CD4-positive, alpha-beta T cell treated with Interleukin-6 at 100 ng/mL for 8 hours (primary cell): ENCODE measurements at places on chromosomes 16 and 17.

DNA sequence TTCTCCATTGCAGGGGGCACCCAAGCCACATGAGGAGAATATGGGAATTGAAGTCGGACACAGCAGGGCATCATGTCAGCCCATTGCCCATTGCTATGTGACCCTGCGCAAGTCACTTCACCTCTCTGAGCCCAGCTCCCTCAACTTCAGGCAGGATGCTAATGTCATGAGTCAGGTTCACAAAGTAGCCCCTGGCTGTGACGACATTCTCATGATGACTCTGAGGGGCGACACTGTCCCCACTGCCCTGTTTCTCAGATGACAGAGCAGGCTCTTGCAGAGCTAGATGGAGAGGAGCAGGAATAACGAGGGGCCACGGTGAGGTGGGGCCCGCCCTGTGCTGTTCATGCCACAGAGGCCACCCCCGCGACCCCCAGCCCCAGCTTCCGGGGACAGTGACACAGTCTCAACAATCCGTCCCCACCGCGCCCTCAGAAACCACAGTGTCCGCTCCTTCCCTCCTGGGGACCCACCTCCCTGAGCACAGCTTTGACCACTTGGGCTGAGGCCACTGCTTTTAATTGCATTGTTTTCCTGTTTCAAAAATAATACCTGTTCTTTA lies 13.2 kb upstream of the ZNF469 start:
- DNase-seq, result no peak

GRCh38 chr16:88527186-88527936 lies 42.8 kb upstream of the ZC3H18 start:
- peak; percentile 51 for DNase-seq

- no peak for DNase-seq
Measured at GRCh38 chr17:65783845-65784334, 222.4 kb upstream of the AXIN2 start.

- no peak for DNase-seq
Measured at GRCh38 chr16:5075637-5076036, 4.0 kb downstream of the ALG1 start.

- DNase-seq, result no peak
Measured at GRCh38 chr17:52938623-52939230, 780.2 kb upstream of the CA10 start.

GRCh38 chr17:70945386-70945785 lies 776.1 kb downstream of the KCNJ2 start:
- DNase-seq, result no peak

DNA sequence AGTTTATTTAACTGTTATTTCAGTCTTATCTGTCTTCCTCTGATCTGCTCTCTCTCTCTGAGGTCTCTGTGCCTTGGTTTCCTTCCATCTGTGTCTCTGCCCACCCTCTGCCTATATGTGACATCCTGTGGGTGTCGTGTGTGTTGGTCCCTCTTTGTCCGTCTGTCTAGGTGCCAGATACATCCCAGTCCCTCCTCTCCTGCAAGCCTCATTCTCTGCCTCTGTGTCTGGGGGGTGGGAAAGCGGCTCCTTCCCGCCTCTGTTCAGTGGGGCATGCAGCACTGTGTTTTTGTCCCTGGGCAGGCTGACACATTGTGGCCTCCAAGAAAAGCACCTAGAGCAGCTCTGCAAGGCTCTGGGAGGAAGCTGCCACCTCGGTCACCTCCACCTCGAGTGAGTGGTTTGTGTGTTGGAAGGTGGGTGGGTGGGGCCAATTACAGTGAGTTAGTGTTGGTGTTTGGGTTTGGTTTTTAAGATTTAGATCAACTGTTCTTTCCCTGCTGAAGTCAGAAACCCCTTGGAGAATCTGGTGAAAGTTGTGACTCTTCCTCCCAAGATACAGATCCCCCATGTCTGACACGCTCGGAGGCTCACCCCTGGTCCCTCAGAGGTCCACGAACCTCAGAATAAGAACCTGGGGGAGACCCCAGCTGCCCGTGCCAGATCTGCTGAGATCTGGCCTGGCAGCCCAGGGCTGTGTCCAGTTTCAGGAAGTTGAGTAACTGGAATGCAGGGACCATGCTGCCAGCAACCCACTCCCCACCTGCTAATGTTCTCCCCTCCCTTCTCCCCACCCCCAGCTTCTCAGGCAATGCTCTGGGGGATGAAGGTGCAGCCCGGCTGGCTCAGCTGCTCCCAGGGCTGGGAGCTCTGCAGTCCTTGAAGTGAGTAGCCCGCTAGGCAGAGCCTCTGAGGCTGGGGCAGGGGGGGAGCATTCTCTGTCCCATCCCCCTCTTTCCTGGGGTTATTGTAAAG lies 50.9 kb upstream of the CPNE2 start:
- peak; percentile 90 for DNase-seq

DNA sequence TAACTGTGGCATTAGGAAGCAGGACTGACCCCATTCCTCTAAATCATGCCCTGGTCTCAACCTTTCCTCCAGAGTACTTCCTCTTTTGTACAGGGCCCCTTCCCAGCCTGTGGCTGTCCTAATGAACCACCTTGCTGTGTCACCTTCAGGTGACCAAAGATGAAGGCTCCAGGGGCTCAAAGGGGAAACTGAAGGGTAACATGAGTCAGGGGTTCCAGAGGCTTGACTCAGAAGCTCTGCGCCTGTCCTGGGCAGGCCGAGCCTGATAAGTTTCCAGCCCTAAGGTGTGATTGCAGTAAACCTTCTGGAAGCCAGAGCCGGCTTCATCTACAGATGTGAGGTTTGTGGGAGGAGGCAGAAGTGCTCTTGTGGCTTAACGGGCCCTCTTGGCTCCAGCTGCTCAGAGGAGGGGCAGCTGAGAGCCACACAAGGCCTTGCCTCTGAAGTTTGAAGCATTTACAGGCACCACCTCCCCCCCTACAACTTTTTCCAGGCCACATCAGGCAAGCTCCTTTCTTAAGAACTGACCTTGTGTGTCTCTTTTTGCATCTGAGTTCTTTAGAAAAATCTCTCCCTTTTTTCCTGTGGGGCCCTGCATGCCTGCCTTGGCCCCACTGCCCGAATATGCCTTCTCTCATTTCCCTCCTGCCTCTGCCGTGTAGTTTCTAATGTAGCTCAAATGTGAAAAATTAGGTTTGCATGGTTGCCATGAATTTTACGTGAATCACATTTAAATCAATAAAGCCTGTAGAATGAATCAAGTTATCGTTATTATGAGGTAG lies 149.9 kb downstream of the CLEC16A start:
- DNase-seq, result no peak

DNA sequence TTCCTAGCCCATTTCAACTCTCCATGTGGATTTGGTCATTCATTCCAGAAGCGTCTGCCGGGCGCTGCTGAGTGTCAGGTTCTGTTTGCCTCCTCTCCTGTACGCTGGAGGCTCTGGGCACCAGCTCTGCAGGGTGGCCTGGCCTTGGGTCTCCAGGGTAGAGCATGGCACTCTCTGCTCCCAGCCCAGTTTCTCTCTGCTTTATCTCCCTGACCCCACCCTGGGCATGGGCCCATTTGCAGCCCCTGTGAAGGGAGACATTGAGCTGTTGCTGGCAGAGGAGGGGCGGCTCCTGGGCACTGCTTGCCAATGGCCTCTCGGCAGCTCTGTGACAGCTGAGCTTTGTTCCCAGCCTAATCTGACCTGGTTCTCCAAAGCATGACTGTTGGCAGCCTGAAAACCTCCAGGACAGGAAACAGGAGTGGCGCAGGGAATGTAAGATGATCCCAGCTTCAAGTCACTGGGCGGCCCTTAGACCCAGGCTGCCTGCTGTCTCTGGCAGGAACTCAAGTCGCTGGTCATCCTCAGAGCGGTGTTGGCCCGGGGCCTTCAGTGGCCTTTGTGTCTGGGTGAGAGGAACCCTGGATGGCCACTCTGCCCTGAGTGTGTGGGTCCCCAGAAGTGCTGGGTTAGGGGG lies 146.8 kb downstream of the SEC14L1 start:
- no peak for DNase-seq
